ENCODE measurements at places on chromosomes 11 and 22. TPM values are rescaled to one million over a fixed set of nuclear protein-coding genes. Genes with fewer than 3 reads are reported as not detected.

GRCh38 chr11:71138737-71139425 is 113.5 kb downstream of the SHANK2 start:
- no peak overlapping the region for H3K27ac ChIP-seq
- no peak overlapping the region for H3K4me3 ChIP-seq
- peaks cover 13% of the 10 kb centered on the region for H3K27me3 ChIP-seq
- H3K36me3 ChIP-seq = no peaks in the 10 kb centered on the region

DNA sequence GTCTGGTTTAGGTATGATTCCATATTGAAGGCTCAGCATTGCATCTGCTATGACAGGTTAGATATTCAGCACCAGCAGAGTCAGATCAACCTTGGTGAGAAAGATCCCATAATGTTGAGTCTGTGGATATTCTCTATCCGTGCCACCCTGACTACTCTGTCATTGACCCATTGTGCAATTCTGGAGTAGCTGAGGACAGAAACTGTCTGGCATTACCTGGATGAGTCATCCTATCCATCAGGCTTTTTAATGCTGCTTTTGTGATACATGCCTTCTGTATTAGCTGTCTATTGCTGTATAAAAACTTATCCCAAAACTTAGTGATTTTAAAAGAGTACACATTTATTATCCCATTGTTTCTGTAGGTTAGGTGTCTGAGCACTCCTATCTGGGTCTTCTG is 189.1 kb upstream of the FAT3 start:
- H3K4me3 ChIP-seq = no peak overlapping the region
- no peaks in the 10 kb centered on the region for H3K36me3 ChIP-seq
- H3K27me3 ChIP-seq = no peaks in the 10 kb centered on the region
- no peak overlapping the region for H3K27ac ChIP-seq

DNA sequence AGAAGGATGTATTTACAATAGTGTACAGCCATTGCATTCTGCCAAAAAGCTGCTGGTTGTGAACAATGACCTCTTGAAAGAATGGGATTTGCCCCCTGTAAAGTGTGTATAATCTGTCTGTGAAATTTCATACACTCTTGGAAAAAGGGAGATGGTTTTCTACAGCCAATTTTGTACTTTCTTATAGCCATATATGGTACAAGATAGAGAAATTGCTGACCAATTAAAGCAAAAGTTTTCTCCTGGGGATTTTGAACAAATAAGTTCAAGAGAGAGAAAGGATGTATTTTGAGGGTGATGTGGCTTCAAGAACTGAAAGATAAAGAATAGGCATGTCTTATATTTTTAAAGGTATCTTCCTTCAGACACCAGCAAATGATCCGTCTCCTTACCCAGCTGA is 211.0 kb downstream of the NAV2 start:
- H3K27me3 ChIP-seq = peaks cover 18% of the 10 kb centered on the region
- no peak overlapping the region for H3K27ac ChIP-seq
- H3K4me3 ChIP-seq = no peak overlapping the region
- H3K4me1 ChIP-seq = no peaks in the 10 kb centered on the region

DNA sequence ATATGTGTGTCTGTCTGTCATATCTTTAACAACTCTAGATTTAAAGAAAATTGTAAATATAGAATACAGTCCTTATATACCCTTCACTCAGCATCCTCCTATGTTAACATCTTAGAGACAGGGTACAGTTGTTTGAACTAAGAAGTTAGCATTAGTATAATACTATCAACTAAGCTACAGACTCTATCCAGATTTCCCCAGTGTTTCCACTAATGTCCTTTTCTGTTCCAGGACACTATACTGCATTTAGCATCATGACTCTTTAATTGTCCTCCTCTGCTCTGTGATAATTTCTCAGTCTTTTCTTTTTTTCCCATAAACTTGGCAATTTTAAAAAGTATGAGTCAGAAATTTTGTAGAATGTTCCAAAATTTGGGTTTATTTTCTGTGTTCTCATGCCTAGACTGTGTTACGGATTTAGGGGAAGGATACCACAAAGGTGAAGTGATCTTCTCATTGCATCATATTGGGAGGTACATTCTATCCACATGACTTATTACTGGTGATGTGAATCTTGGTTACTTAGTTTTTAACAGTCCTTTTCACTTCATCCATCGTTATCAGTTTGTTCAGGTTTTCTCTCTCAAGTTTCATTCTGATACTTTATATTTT is 168.4 kb downstream of the SBF2 start:
- no peak overlapping the region for H3K27ac ChIP-seq
- no peak overlapping the region for H3K4me3 ChIP-seq

- no peak for DNase-seq
- H3K4me3 ChIP-seq = no peak overlapping the region
- H3K27ac ChIP-seq = no peak overlapping the region
- H3K4me1 ChIP-seq = peaks cover 3% of the 10 kb centered on the region
- no peaks in the 10 kb centered on the region for H3K36me3 ChIP-seq
- H3K27me3 ChIP-seq = no peaks in the 10 kb centered on the region
Observed at GRCh38 chr22:40019100-40019499, 24.3 kb downstream of the FAM83F start.

- H3K4me1 ChIP-seq = peaks cover 9% of the 10 kb centered on the region
- peaks cover 36% of the 10 kb centered on the region for H3K27me3 ChIP-seq
- no peaks in the 10 kb centered on the region for H3K36me3 ChIP-seq
- no peak for DNase-seq
Observed at GRCh38 chr11:43934601-43935423, 7.6 kb upstream of the C11orf96 start.

GRCh38 chr11:44301564-44302271 is 8.2 kb downstream of the ALX4 start:
- no peak overlapping the region for H3K4me3 ChIP-seq
- H3K36me3 ChIP-seq = no peaks in the 10 kb centered on the region
- DNase-seq = no peak

GRCh38 chr11:63478896-63479295 is 12.1 kb downstream of the PLAAT5 start:
- no peaks in the 10 kb centered on the region for H3K36me3 ChIP-seq
- H3K27ac ChIP-seq = no peak overlapping the region
- DNase-seq = peak; percentile 24
- no peaks in the 10 kb centered on the region for H3K4me1 ChIP-seq

- no peaks in the 10 kb centered on the region for H3K27me3 ChIP-seq
- H3K27ac ChIP-seq = no peak overlapping the region
- no peak overlapping the region for H3K4me3 ChIP-seq
- DNase-seq = no peak
- no peaks in the 10 kb centered on the region for H3K4me1 ChIP-seq
Observed at GRCh38 chr11:85295694-85296271, 331.4 kb downstream of the DLG2 start.

DNA sequence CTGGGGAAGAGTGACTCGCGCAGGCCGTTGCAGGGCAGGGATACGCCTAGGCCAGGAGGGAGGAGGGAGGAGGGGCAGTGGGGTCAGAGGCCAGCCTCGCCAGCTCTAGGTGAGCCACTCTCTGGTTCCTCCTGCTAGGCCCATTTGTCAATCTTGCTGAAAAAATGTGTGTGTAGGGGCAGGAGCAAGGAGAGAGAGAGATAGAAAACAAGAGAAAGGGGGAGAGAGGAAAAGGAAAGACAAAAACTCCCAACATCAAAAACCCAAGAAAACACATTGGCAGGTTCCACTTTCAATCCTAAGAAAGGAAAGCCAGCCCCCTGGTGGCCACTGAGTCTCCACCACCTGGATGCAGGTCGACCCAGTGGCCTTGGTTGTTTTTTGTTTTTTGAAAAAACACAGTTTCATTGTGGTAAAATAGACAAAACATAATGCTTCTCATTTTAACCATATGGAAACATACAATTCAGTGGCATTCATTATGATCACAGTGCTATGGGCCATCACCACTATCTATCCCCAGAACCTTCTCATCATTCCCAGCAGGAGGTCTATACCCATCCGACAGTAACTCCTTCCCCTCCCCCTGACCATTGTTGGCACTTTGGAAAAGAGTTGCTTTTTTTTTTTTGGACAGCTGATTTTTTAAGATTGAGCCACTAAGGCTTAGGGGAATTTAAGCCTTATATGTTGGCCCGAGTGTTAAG is 10.9 kb downstream of the OMP start:
- peaks cover 3% of the 10 kb centered on the region for H3K4me1 ChIP-seq
- DNase-seq = peak; percentile 25
- H3K27ac ChIP-seq = peak overlapping the region; percentile 49
- H3K4me3 ChIP-seq = no peak overlapping the region
- H3K36me3 ChIP-seq = no peaks in the 10 kb centered on the region

DNA sequence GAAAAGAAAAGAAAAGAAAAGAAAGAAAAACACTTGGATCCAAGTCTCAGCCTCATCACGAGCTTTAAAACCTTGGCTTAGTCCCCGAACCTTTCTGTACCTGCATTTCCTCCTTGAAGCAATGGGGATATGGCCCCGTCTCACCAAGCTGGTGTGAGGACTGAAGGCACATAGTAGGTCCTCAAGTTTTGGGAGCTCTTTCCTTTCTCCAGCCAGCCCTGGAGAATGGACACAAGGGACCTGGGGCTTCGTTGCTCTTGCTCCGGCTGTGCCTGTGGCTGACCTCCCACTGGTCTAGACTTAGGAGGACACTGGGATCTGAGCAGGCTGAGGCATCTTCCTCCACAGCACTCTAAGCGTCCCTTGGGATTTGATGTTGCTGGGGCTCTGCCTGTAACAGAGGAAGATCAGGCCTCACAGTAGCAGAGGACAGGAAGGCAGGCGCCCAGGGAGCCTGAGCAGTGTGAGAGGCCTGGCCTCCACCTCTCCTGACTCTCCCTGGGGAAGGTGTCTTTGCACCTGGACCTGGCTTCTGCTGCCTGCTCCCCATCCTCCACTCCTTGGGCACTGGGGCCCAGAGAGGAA is 32.8 kb downstream of the KCNC1 start:
- no peak overlapping the region for H3K4me3 ChIP-seq
- no peaks in the 10 kb centered on the region for H3K36me3 ChIP-seq
- DNase-seq = no peak
- H3K27ac ChIP-seq = no peak overlapping the region
- no peaks in the 10 kb centered on the region for H3K4me1 ChIP-seq

DNA sequence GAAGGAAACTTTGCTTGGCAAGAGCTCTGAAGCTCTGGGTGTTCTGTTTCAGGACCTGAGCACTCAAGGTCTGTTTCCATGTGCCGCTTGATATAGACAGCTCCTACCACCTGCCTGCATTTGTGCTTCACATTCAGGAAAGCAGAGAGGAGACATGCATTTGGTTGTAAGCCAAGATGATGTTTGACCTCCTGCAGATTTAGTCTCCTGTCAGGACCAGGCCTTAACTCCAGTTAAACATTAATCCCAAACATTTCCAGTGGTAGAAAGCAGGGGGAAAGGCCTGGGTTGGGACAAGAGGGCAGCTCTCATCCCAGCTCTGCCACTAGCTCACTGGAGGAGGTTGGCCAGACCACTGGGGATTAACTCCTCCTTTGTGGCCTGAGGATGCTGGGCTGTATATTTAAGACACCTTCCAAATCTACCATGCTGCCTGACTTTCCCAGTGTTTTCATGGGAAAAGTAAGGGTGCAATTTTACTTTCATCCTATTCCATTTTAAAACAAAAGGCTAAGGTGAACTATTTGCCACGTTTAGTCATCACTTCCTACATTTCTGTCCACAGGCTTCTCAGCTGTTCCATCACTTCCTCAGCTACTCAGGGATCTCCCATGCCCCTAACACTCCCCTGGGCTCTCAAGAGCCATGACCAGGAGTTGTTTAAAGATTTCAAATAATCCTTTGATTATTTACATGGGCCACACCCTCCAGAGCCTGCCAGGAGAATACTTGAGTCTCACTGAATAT is 80.9 kb downstream of the INSC start:
- no peak for DNase-seq
- no peaks in the 10 kb centered on the region for H3K36me3 ChIP-seq
- H3K27me3 ChIP-seq = no peaks in the 10 kb centered on the region
- H3K27ac ChIP-seq = no peak overlapping the region

F2 gene
- total RNA-seq = not detected

OR52I1 gene
- total RNA-seq = not detected

APOBEC3F gene
- total RNA-seq = 20.4 TPM

MYBPC3 gene
- not detected for total RNA-seq

TRIM77 gene
- not detected for total RNA-seq

All from activated naive CD8-positive, alpha-beta T cell treated with anti-CD3 and anti-CD28 coated beads for 36 hours (primary cell).